Neuronal stem cell (in vitro differentiated cells): ENCODE measurements at places on chromosomes 3 and 15.

DNA sequence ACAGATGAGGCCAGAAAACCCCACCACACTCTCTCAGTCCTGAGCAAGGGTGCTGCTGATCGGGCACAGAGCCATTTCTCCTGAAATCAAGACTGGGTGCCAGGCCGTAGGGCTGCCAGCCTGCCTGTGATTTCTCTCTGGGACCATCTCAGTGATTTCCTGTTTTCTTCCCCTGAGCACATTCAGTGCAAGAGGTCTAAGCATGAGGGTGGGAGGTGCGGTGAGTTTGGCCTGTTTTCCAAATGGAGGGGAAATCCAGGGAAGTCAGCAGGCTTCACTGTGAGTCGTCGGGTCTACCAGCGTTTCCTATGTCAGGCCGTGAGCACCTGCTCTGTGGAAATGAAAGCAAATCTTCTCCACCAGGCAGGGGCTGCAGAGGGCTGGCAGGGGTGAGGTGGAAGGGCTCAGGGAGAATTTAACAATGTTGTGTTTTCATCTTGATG lies 82.3 kb downstream of the ST6GAL1 start:
- no peak for DNase-seq

GRCh38 chr3:159236321-159236720 lies 434.5 kb downstream of the MFSD1 start:
- no peak for DNase-seq

DNA sequence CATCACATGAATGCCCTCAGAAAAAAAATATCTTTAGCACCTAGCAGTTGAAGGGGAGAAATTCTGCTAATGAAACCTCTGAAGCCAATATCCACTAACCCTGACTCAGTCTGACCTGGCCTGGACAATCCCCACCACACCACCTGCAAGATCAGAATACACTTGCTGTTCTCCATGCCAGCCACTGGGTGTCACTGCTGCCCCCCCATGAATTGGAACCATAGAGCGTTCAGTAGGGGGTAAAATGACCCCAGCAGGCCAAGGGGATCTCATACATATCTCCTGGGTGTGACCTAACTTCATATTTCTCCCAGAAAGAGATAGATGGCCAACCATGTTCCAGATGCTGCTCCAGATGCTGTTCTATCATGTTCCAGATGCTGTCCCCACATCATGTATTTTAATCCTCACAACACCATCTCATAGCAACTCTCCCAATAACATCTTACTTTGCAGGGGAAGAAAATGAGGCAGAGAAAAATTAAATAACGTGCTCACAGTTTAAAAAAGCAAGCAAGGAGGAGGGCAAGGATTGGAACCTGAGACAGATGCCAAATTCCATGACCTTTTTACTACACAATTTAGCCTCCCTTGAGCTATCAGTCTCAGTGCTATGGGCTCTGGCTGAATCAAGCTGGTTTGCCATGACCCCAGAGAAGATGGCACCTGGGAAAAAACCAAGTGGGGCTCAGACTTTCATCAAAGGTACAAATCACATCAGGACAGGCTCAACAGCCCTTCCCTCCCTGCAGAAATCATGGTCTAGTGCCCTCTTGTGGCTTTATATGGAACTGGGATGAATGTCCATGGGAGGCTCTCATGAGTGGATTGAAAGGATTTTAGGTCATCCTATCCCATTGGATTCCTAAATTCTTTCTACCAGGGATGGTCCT lies 12.4 kb downstream of the NTRK3 start:
- DNase-seq: peak; percentile 48

DNA sequence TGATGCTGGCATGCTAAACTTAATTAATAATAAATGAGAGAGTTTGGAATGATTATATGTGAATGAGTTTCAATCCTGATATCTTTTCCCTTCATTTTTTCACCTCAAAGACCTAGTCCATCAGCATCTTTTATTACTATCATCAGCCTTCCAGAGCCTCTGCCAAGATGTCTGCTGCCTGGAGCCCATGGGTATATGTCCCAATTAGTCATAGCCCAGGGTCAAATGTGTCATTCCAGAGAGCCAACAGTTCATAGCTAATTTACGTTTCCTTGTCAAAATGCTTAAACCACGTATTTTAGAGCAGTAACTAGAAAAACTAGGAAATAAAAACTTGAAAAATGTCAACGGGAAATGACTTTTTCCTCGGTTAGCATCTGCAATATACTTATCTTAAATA lies 457.9 kb downstream of the SI start:
- no peak for DNase-seq

DNA sequence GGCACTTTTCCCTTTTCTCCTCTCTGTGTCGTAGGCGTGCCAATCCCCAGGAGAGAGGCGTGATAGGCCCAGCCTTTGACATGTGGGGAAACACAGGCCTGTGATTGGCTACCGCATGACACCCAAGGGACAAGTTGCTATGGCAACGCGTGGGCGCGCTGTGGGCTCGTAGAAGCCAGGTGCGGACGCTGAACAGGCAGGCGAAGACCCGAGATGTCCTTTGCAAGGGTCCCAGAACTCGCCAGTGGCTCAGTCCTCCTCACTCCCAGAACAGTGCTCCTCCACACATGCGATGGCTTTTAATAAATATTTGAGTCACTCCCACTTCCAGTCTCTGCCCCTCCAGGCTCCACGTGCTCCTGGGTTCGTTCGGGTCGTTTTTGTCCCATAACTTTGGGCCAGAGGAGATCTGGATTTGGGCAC lies 4.2 kb downstream of the SLC51B start:
- peak; percentile 93 for DNase-seq

GRCh38 chr3:98603580-98603979 lies 10.2 kb upstream of the CPOX start:
- DNase-seq: no peak

DNA sequence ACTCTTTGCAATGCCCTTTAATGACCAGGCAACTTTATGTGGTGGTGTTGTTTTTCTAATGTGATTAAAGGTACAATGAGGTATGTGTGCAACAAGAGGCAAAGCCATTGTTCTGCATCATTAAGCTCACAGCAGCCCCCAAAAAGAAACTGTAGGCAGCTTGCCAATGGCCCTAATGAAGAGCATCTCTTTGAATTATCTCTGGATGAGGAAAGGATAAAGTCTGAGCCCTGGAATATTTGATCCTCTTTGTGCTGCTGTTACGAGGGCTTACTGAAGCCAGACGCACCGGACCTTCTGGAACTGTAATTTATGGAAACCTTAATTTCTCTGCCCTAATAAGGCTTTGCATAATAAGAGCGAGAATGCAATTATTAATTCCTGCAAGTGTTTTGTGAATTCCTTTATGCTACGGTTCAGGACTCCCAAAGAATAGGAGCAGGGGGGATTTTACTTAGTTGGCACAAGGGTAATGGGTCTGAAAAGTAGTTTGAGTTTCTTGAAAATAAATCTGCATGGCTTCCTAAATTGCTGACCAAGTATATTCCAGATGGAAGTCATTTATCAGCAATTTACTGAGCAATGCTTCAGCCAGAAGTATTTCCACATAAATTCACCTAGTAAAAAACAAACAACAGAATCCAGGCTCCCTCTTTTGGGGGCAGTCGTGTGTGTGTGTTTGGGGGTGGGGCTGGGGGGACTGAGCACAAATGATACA lies 193.4 kb downstream of the PDZRN3 start:
- no peak for DNase-seq

- no peak for DNase-seq
Observed at GRCh38 chr3:29949131-29949530, 657.3 kb upstream of the TGFBR2 start.

DNA sequence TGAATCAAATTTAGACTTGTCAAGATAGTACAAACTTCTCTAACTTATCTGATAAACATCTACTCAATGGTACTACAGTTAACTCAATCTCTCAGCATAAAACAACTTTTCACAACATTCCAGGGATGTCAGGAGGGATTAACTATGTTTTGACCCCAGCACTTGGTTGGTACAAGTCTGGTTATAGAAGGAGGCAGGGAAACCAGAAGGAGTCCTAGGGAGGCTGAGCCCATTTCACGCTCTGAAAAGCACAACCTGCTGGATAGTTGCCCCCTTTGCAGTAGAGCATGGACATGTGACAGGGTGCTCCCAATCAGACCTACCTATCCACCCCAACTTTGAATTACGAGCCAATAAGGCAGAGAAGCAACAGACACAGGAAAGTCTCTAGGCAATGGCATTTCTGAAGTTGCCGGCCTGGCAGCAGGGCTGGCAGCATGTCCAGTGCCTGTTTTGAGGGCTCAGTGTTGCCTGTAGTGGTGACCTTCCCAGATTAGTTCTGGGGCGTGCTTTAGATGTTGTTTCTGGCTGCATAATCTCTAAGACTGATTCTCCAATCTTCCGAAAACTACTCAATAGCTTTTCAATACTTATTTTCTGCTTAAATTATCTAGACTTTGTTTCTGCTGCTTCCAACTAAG lies 8.2 kb downstream of the ANKUB1 start:
- DNase-seq: no peak

DNA sequence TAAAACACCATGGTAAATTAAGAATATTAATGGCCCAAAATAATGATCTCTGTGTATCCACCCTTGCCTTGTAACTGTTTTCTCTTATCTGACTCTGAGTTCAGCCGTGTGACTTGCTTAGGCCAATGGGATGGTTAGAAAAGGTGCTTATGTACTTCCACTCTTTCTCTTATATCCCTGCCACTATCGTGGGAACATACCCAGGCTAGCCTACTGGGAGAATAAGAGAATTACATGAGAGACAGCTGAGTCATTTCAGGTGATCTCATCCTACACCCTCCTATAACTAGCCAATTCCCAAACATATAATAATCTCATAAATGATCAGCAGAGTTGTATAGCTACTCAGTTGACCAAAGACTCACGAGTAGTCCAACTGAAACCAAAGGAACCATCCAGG lies 98.3 kb upstream of the ABI3BP start:
- DNase-seq: no peak

DNA sequence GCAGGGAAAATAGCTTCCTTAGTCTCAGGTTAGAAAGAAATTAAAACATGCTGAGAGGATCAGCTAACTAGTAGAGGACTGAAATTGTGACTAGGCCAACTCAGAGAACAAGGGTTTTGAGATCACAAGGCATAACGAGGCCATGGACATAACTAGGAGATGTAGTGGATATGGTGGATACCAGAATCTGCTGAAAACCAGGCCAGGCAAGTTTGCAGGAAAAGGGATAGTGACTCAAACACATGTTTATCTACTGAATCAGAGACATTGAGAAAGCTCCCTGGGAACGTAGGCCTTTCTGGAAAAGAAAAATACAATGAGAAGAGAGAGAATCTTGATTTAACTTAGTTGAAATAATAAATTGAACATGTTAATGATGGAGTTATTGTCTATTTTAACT lies 326.5 kb upstream of the GBE1 start:
- no peak for DNase-seq

- no peak for DNase-seq
Observed at GRCh38 chr3:57855281-57855680, 99.2 kb downstream of the SLMAP start.

- DNase-seq: no peak
Observed at GRCh38 chr3:172272698-172273097, 175.6 kb downstream of the GHSR start.

DNA sequence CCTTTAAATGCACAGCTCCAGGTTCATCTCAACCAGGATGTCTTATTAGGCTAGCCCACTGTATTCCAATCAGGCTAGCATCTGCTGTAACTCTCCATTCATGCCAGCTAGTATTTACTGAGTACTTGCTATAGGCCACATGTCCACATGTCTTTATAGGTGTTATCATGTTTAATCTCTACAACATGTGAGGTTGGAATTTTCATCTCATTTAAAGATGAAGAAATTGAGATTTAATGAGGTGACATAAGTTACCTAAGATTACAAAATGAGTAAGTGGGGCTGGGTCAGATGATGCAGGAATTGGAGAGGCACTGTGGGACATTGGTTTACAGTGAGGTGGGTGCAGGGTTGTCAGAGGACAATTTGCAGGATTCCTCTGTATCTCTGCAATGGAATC lies 2.9 kb downstream of the IFT122 start:
- no peak for DNase-seq

- no peak for DNase-seq
Observed at GRCh38 chr3:43093006-43093405, 12.9 kb downstream of the POMGNT2 start.

DNA sequence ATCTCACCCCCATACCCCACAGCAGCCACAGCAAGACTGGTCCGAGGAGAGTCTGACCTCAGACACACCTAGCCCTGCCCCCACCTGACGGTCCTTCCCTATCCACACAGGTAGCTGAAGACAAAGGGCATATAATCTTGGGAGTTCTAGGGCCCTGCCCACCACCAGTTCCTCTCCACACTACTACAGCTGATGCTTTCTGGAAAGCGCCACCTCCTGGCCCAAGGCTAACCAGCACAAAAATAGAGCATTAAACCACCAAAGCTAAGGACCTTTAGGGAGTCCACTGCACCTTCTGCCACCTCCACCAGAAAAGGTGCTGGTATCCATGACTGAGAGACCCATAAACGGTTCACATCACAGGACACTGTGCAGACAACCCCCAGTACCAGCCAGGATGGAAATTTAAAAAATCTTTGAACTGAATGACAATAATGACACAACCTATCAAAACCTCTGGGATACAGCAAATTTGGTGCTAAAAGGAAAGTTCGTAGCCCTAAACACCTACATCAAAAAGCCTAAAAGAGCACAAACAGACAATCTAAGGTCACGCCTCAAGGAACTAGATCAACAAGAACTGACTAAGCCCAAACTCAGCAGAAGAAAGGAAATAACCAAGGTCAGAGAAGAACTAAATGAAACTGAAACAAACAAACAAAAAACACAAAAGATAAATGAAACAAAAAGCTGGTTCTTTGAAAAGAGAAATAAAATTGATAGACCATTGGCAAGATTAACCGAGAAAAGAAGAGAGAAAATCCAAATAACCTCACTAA lies 122.1 kb upstream of the TPRG1 start:
- DNase-seq: no peak

GRCh38 chr3:126883241-126883640 lies 99.7 kb upstream of the PLXNA1 start:
- no peak for DNase-seq

DNA sequence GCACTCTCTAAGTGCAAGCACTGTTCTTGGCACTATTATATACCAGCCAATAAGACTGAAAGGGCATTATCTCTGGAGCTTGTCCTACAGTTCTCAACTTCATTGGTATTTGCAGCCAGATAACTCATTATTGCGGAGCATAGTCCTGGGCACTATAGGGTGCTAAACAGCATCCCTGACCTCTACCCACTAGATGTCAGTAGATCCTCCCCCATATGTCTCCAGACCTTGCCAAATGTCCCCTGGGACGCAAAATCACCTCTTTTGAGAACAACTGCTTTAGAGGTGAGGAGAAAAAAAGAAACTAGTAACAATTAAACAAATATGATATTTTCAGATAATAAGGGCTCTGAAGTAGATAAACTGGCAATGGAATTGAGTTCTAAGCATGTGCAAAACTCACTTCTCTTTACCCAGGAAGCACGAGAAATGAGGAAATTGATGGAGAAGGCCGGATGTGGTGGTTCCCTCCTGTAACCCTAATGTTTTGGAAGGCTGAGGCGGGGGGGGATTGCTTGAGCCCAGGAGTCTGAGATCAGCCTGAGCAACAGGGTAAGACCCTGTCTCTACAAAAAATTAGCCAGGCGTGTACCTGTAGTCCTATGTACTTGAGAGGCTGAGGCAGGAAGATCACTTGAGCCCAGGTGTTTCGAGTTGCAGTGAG lies 61.4 kb downstream of the FRMD4B start:
- no peak for DNase-seq

GRCh38 chr15:92068121-92068520 lies 214.6 kb downstream of the SLCO3A1 start:
- no peak for DNase-seq

- DNase-seq: peak; percentile 44
Observed at GRCh38 chr3:55538158-55538557, 51.1 kb upstream of the WNT5A start.
